Hepatocyte (in vitro differentiated cells): ENCODE measurements at places on chromosomes 12 and 14. TPM values are rescaled to one million over a fixed set of nuclear protein-coding genes. Genes with fewer than 3 reads are reported as not detected.

MYH6 gene
- not detected in 2 replicates for total RNA-seq

DNA sequence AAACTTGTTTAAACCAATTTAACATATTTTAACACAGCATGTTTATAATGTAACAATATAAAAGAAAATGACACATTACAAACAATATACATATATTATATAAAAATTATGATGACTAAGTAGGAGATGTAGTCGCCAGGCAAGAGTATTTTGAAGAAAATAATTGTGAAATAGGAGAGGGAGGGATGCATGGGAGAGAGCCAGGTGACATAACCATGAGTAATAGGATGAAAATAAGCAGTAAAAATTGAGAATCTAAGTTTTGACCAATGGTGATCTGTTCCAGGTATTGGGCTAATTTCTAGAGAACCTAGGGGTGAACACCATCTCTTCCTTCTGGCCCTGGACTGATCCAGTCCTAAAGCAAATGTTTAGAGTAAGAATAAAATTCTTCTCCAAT is 315.2 kb upstream of the G2E3 start:
- no peaks in the 10 kb centered on the region for H3K4me1 ChIP-seq
- H3K27ac ChIP-seq: no peak overlapping the region
- DNase-seq: no peak
- H3K36me3 ChIP-seq: no peaks in the 10 kb centered on the region
- H3K27me3 ChIP-seq: no peaks in the 10 kb centered on the region
- no peak overlapping the region for H3K4me3 ChIP-seq

LRTM2 gene
- total RNA-seq: not detected in 2 replicates

KERA gene
- total RNA-seq: 0.10 TPM in 1 of 2 replicates, not detected in the other

- no peaks in the 10 kb centered on the region for H3K36me3 ChIP-seq
- DNase-seq: peak; percentile 71
- H3K4me3 ChIP-seq: no peak overlapping the region
- peaks cover 41% of the 10 kb centered on the region for H3K4me1 ChIP-seq
- H3K27ac ChIP-seq: peak overlapping the region; percentile 67
Measured at GRCh38 chr14:102540315-102541028, 30.9 kb upstream of the ANKRD9 start.

- H3K27me3 ChIP-seq: peaks cover 27% of the 10 kb centered on the region
- H3K27ac ChIP-seq: no peak overlapping the region
- no peak for DNase-seq
- H3K4me3 ChIP-seq: no peak overlapping the region
- H3K36me3 ChIP-seq: no peaks in the 10 kb centered on the region
- no peaks in the 10 kb centered on the region for H3K4me1 ChIP-seq
Measured at GRCh38 chr14:99280852-99281251, 8.9 kb upstream of the BCL11B start.

DNA sequence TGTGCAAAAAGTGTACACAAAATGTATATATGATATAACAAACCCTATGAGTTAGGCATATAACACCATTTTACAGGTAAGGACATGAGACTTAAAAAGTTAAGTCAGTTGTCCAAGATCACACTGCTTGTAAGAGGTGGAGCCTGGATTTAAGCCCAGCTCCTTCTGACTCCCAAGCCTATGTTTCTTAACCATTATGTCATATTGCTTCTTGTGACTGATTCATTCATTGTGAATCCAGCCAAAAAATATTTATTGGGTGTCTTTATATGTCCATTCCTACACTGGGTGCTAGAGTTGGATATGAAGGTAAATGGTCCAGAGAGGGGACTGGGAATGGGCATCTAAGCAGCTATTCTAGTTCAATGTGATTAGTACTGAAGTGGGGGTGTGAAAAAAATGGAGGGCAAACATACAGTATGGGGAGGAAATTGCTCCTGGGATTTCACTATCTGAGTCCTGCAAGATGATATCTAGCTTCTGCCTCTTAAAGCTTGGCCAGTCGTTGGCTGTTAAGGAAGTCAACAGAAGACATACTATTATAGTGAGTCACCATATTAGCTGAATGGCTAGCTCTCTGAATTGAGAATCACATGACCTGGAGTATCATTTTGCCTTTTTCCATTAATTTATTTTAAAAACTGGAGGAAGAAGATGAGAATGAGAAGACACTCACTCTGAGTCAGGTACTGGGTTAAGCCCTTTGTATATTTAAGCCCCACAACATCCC is 28.8 kb downstream of the PAX9 start:
- H3K36me3 ChIP-seq: no peaks in the 10 kb centered on the region
- H3K27me3 ChIP-seq: no peaks in the 10 kb centered on the region
- no peaks in the 10 kb centered on the region for H3K4me1 ChIP-seq
- no peak overlapping the region for H3K27ac ChIP-seq

GRCh38 chr14:100577986-100578431 is 9.2 kb downstream of the BEGAIN start:
- H3K4me1 ChIP-seq: no peaks in the 10 kb centered on the region
- H3K36me3 ChIP-seq: no peaks in the 10 kb centered on the region
- H3K4me3 ChIP-seq: no peak overlapping the region
- DNase-seq: no peak
- H3K27me3 ChIP-seq: peaks cover 6% of the 10 kb centered on the region

DNA sequence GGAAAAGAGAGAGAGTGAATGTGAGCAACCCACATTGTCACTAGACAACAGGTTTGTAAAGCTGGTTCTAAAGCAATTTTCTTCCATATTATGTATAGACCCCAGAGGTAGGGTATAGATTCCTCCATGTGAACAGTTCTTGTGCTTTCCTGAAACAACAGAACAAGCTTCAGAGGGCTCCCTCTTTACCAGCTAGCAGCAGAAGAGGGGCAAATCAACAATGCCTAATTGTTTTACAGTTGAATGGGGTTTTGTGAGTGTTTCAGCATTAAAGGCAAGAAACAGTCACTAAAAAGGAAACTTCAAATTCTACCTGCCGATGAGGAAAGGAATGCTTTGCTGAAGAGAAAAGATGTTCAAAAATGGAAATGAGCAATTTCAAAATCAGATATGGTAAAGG is 341.2 kb upstream of the KITLG start:
- no peaks in the 10 kb centered on the region for H3K4me1 ChIP-seq
- no peak overlapping the region for H3K27ac ChIP-seq
- no peak for DNase-seq
- H3K36me3 ChIP-seq: no peaks in the 10 kb centered on the region

DNA sequence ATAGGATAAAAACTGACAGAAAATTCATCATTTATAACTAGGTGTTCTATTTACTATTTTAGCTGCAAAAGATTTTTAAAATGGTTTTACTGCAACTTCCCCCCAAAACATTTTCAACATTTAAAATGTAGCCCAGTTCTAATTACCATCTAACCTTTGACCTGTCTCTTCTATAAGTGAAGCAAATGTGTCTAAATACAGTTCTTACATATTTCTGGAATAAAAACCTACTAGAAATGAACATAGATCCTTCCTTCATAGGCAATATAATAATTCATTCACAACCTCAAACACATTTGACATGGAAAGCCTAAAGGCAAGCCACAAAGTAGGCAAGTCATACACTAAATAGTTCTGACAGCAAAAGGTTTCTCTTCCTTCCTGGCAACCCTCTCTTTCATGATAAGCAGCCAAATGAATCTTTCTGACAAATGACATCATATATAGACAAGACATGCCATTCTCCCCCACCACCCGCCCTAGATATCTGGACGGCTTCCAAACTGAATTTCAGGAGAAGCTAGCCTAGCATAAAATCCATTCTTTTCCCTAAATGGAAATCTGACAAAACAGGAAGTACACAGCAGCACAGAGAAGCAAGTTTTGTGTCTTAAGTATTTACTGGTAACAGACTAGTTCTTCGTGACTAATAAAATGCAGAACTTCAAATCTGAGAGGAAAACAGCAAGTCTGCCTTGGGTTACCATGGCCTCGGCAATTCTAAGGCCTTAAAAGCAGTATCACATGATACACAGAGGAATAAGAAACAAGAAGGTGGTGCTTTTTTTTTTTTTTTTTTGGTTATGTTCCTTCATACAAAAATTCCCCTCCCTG is 17.2 kb upstream of the ARID4A start:
- H3K36me3 ChIP-seq: no peaks in the 10 kb centered on the region
- H3K27ac ChIP-seq: peak overlapping the region; percentile 87
- peaks cover 17% of the 10 kb centered on the region for H3K4me1 ChIP-seq
- DNase-seq: peak; percentile 71
- no peak overlapping the region for H3K4me3 ChIP-seq

BCL2L2 gene
- total RNA-seq: 20.8 and 26.4 TPM in 2 replicates

OTUB2 gene
- 2.1 and 2.7 TPM in 2 replicates for total RNA-seq

PZP gene
- 0.08 and 0.10 TPM in 2 replicates for total RNA-seq

DNA sequence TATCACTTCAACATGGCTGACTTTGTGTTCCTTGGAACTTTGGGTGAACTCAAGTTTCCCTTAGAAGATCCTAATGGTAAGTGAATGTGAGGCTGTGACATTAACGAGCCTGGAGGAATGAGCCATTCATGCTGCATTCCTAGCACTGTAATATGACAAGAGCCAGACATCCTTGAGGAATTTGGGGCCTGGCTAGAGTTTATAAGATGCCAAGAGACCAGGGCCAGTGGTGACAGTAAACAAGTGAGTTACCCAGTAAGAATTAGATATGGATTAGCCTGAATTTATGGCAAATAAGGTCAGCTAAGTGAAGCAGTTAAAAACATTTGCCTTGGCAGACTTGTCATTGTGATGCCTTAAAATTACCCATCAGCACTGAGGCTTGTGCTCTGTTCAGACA is 232.4 kb downstream of the AKAP6 start:
- H3K27me3 ChIP-seq: no peaks in the 10 kb centered on the region
- DNase-seq: peak; percentile 35
- H3K36me3 ChIP-seq: no peaks in the 10 kb centered on the region
- H3K4me1 ChIP-seq: peaks cover 16% of the 10 kb centered on the region

DNA sequence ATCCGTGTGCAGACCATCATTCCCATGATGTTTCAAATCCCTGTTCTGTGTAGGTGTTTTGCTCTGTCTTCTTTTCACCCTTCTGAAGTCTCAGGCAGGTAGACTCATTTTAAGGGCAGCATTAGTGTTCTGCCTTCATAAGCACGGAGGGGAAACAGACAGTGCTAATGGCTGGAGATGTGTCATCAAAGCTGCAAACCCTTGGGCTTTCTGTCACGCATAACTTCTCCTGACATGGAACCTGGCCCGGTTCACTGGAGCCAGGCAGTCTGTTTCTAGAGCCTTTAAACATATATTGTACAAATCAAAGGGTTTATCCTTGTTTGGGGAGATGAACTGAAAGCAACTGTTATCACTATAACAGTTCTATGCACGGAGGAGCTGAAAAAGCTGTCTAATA is 141.4 kb downstream of the TMEM132D start:
- no peak for DNase-seq
- H3K4me1 ChIP-seq: no peaks in the 10 kb centered on the region
- no peaks in the 10 kb centered on the region for H3K27me3 ChIP-seq
- no peak overlapping the region for H3K27ac ChIP-seq

VRTN gene
- 0.13 TPM in 1 of 2 replicates, not detected in the other for total RNA-seq

HNRNPC gene
- total RNA-seq: 740 and 800 TPM in 2 replicates

GRCh38 chr14:103273145-103273744 is 60.8 kb upstream of the EIF5 start:
- H3K4me1 ChIP-seq: no peaks in the 10 kb centered on the region
- H3K27me3 ChIP-seq: peaks cover 6% of the 10 kb centered on the region
- DNase-seq: no peak
- H3K27ac ChIP-seq: no peak overlapping the region
